ENCODE measurements at places on chromosomes 6 and 20.

DNA sequence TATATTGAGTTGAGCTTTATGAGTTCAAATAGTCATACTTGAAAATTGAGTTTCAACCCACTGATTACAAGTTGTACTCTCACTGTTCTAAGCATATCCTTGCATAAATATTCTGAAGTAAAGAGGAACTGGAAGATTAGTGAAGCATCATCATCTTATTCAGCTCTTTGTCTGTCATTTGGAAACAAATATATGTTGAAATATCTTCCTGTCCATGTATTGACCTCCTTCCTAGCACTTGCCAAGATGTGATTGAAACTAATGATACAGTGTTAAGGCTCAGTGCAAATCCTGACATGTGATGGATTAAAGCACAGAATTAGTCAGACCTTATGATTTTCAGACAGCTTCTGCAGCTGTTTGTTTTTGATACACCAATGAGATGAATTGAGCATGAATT lies 434.3 kb downstream of the TBC1D32 start:
- no peak for DNase-seq

GRCh38 chr6:123168892-123169773 lies 173.1 kb downstream of the CLVS2 start:
- no peak for DNase-seq

DNA sequence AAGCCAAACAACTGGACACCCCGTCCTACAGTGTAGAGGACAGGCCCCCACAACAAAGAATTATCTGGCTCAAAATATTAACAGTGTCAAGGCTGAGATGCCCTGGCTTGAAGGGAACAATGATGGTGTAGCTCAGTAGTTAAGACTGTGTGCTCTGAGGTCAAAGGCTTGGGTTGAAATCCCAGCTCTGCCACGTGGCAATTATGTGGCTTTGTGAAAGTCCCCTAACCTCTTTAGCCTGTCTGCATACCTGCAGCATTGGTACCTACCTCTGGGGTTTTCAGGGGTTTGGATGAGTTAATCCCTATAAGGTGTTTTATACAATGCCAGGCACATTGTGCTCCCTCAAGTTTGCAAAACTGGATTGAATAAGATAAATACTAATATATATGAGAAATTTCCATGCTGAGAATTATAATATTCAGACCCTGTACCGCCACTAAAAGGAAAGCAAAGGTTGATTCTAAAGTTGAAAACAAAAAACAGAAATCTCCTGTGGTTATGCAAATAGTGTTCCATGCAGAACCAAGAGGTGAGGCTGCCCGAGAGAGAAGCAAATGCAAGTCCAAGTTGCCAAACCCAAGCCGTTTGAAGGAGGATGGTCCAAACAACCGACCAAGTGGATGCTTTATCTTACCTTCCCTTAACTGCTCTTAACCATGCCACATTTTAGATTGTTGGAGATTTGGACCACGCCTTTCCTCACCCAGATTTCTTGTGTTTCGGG lies 199.8 kb downstream of the NFATC2 start:
- DNase-seq, result no peak

- no peak for DNase-seq
Observed at GRCh38 chr20:48821261-48821920, 6.4 kb downstream of the PREX1 start.

DNA sequence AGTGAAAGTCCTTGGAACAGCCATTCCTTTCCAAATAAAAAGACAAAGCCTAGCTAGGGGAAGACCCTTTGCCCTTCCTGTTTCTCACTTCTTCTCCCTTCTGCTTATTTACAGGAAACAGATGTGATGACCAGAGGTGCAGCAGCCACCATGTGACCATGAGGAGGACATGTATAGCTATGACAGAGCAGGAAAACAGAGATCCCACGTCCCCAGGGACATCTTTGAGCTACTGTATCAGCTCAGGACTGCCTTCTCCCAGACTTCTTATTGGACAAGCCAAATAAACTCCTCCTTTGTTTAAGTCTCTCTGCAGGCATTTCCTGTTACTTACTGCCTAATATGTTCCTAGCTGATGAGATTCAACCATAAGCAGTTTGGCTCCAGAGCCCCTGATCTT lies 133.1 kb upstream of the MLN start:
- DNase-seq, result no peak

DNA sequence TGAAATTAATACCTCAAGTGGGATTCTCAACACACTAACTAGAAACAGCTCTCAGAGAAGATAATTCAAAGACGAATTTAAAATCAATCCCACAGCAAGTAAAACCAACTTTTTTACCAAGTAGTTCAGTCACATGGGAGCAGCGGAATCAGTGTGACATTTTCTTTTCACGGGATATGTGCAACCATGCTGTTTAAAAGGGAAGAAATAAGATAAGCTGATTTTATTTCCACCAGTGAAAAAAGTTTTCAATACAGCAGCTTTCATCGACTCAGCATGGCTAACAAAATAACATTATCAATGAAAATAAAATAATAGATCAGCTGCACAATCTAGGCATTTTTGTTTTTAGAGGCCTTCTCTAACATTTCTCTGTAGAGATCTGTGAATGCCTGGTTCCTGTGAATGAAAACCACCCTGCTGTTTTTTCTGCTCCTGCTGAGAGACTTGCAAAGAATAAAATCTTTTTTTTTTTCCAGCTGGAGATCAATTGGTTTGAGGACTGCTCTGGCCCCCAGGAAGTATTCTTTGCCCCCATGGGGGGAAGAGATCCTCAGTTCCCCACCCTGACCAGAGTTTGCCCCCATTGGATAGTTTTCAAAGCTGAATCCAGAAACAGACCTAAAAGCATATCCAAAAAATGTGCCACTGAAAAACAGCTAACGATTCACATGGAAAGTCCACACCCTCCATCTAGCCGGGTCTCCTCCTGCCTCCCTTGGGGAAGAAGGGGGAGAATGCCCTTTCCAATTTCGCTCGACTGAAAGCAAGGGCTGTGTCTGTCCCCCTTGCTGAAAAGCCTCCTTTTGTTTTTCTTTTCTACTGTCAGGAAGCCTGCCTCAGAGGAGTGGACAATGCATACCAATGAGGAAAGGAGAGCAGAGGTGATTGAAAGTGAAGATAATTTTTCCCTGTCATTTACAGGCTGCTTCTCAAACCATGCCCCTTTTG lies 317.6 kb downstream of the PRKN start:
- no peak for DNase-seq

DNA sequence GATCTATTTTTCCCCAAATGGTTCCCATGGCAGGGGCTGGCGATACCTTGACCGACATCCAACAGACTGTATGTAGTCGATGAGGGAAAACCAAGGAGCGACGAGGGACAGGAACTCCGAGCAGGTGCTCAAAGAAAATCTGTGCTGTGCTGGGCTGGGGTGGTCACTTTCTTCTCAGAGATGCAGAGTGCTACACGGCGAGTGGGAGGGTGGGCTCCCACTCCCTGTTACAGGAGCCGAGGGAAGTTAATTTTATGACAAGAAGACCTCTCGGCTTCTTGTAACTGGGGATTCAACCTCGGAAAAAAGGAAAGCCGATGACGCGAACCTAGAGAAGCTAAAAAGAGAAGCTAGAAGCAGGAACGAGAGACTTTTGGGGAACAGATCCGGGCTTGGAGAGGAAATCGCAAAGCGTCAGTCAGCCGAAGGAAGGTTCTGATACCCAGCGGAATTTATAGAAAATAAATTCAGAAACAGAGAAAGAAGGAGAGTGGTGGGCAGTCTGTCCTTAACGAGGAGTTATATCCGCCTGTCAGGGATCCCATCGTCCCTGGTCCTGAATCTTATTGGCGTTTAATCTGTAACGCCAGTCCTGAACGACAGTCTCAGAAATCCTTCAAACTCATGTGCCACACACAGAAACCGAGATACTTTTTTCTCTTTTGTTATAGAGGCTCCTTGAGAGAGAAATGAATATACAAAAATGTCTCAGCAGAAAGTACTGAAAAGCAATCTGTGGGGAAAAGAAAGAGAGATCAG lies 84.6 kb upstream of the ZNF322 start:
- DNase-seq, result no peak

GRCh38 chr6:30747300-30747687 lies 2.9 kb upstream of the IER3 start:
- DNase-seq, result no peak

DNA sequence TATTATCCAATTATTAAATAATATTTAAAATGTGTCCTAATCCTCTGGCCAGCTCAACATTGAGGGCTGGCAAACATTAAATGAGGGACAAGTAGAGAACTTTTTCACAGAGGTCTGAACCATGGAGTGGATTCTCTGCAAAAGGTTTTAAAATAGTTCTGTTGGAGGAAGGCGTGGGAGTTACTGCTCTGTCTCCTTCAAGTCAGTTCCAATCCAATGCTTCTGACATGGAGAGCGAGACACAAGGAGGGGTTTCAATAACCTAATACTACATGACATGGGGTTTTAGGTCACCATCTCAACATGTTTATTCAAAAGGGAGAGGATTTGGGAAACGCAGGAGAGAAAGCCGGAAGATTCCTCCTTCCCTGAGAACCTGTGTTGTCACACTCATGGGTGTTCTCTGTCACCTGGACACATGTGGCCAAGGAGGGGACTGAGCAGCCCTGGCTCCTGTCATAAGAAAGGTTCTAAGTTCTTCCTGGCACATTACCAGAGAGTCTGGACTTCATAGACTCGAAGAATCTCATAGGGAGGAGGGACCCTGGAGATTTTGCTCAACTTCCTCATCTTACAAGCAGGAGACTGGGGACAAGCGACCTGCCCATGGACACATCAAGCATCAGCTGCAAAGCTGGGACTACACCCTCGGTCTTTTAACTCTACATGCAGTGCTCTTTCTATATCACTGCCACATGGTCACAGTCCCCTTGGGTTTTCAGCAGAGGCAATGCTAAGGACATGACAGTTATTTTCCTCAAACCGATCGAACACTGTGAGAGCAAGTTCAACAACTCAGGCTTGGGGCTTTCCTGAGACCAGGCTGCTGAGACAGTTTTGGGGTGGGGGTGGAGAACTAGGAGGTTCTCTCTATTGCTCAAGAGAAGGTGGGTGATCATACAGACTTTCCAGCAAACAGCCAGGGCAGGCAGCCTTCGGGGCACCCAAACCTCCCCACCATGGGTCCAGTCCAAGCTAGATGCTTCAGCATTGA lies 38.6 kb downstream of the PRDM1 start:
- no peak for DNase-seq

- no peak for DNase-seq
Observed at GRCh38 chr20:24985802-24986201, 6.7 kb downstream of the APMAP start.

DNA sequence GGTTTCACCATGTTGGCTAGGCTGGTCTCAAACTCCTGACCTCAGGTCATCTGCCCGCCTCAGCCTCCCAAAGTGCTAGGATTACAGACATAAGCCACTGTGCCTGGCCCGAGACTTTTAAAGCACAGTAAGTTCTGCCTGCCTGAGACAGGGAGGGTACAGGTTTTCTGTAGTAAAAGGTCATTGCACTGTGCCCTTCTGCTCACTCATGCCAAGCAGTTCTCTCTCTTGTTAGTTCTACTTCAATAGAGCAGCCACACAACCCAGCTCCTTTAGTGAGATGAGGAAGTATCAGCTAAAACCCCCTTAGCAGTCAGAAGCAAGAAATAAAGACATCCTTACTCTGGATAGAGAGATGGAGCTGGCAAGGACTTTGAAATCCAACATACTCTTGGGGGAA lies 52.4 kb upstream of the ARMH2 start:
- no peak for DNase-seq

GRCh38 chr6:99739526-99739925 lies 132.9 kb downstream of the PRDM13 start:
- no peak for DNase-seq

GRCh38 chr20:46965477-46965876 lies 70.8 kb downstream of the EYA2 start:
- no peak for DNase-seq

DNA sequence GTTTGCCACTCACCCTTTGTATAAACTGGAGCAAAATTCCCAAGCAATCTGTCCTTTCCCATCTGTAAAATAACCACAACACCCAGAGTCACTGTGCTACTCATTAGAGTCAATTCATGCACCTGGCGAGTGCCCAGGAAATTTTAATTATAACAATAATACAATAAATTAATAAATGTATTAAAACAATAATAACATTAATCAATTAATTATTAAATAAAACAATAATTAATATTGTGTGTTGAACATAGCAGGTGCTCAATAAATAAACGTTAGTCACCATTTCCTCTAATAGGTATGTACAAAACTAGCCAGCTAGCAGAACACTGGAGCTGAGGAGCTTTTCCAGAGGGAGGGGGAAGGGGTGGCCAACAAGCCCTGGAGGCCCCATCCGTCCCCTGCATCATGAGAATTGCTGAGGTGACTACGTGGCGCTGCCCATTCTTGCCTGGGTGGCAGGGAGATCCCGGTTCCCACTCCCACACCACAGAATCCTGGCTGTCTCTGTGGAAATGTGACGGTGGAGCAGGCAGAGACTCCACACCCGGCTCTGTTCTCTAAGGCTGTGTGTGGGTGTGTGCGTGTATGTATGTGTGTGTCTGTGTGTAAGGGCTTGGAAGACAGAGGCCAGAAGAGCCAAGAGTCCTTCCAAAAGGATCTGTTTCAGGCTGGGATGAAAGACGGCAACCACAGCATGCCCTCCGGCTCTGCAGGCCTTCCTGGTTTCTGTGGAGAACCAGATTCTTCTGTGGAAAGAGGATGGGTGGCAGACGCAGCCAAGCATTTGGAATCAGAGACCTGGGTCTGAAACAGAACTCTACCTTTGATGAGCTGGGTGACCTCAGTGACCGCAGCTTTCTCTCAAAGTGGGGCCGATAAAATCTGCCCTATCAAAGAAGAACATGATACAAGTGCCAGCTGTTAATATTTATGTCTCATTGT lies 18.8 kb upstream of the EZR start:
- no peak for DNase-seq

- no peak for DNase-seq
Observed at GRCh38 chr6:14621518-14621917, 503.9 kb downstream of the CD83 start.

DNA sequence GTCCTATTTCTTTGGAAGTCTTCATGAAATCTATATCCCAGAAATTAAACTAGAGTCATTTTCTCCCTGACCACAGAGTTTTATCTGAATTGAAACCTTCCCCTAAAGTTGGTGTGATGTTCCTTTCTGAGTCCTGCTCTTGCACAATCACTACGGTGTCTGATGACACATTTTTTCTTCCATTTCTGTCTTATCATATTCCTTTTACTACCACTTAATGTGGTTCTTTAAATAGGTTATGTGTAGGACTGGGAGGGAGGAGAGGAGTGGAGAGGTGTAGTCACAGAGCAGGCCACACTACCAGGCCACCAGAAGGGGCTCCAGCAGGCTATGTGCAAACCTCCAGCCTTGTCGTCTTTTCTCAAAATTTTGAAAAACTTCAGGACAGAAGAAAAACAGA lies 39.7 kb upstream of the ATXN1 start:
- DNase-seq, result peak; percentile 27

GRCh38 chr20:19252451-19253120 lies 40.1 kb downstream of the SLC24A3 start:
- DNase-seq, result no peak
